ENCODE measurements at places on chromosomes 2 and 18.

- DNase-seq, result no peak
Measured at GRCh38 chr18:63697097-63697660, 5.6 kb upstream of the SERPINB11 start.

DNA sequence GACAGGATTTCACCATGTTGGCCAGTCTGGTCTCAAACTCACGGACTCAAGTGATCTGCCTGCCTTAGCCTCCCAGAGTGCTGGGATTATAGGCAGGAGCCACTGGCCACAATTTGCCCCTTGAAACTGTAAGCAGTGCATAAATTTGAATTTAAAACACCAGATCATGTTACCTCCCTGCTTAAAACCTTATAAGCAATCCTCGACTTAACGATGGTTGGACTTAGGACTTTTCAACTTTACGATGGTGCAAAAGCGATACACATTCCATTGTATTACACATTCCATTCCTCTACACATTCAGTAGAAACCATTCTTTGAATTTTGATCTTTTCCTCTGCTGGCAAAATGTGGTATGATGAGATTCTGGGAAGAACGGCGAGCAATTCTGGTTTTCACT lies 23.2 kb upstream of the EFR3B start:
- no peak for DNase-seq

GRCh38 chr2:32937602-32938448 lies 8.9 kb upstream of the LTBP1 start:
- no peak for DNase-seq

GRCh38 chr18:67728364-67728763 lies 211.8 kb upstream of the DSEL start:
- no peak for DNase-seq

- no peak for DNase-seq
Measured at GRCh38 chr2:44843086-44843485, 98.4 kb upstream of the SIX3 start.

DNA sequence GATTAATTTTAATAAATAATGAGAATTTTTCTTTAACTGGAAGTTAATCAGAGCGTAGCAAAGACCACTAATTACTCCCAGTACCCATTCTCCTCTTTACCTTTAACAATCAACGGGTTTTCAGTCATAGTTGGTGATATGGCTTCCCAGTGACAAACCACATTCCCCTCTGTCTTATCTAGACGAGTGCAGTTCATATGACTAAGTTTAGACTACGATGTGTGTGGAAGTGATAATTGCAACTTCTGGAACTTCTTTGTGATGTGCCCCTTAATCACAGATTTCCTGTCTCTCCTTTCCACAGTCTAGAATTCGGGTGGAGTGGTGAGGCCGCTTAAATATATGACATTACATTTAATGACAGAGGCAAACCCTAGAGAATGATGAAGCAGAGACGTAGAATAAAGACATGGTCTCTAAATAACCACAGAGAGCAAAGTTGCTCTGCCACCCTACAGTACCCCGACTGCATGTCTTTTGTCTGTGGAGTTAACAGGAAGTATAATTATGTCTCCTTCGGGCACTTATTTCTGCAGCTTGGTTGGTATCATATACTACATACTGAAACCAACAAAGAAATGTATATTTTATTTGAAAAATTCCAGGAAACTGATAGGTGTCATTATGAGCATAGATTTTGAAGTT lies 693.3 kb upstream of the CDH7 start:
- no peak for DNase-seq

DNA sequence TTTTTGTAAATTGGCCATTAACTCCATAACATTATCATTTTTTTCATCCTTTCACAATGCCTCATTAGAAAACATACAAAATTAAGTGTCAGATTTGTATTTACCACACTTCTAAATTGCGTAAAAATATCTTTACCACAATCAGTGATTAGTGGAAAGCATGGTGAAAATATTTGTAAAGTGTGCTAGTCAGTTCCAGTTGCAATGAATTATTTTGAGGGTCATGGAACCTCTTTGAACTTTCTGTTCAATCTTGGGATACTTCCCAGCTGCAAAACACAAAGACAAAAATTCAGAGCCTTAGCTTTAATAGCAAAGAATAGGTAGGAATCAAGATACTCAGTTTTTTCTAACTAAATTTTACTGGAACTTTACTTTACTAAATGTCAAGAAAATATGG lies 4.0 kb upstream of the COL3A1 start:
- DNase-seq, result no peak

- DNase-seq, result no peak
Measured at GRCh38 chr18:29512761-29513160, 1335.8 kb upstream of the CDH2 start.

GRCh38 chr2:234968631-234969305 lies 17.0 kb downstream of the SH3BP4 start:
- DNase-seq, result no peak

- DNase-seq, result no peak
Measured at GRCh38 chr2:123935405-123935804, 89.7 kb upstream of the CNTNAP5 start.

DNA sequence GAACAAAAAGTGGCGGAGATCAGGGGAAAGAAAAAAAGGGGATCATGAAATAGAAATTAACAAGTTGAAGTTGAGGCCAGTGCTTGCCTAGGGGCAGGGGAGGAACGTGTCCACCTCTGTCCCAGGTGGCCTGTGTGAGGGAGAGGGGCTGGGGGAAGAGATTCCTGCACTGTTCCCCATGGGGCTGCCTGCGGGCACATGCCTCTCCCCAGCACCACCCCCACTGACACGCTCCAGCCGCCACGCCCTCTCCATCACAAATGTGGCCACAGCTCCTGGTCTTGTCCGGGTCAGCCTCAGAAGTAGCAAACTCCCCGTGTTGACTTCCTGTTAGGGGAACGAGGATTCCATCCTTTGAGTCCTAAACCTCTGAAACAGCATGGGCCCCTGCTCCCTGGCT lies 161.2 kb downstream of the GLI2 start:
- DNase-seq, result no peak

DNA sequence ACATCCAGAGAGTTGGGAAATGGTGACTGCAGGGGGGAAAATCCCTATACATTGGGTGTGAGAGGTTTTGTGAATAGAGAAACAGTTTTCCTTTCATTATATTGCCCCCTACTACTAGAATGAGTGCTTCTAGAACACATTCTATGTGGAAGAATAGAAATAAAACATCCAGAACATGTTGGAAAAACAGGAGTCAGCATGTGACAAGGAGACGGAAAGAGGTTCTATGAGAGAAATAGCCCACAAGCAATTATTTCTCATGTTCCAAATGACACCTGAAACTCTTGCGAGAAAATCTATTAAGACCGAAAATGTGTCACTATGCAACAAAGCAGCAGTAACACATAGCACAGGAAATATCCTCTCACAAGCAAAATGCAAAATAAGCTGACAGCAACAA lies 202.7 kb upstream of the SPOPL start:
- no peak for DNase-seq

GRCh38 chr18:33901894-33902512 lies 322.7 kb downstream of the NOL4 start:
- no peak for DNase-seq

GRCh38 chr2:11395389-11395788 lies 51.0 kb upstream of the ROCK2 start:
- DNase-seq, result no peak

- no peak for DNase-seq
Measured at GRCh38 chr2:172985139-172985892, 90.3 kb upstream of the MAP3K20 start.
